ENCODE measurements at places on chromosomes 2 and 18. TPM values are rescaled to one million over a fixed set of nuclear protein-coding genes. Genes with fewer than 3 reads are reported as not detected.

- no peak for DNase-seq
Observed at GRCh38 chr2:233829193-233830110, 24.9 kb downstream of the HJURP start.

GRCh38 chr2:203476881-203477280, 58.2 kb downstream of the RAPH1 start:
- no peak for DNase-seq

- DNase-seq, result no peak
Observed at GRCh38 chr2:45570671-45571334, 40.3 kb downstream of the SRBD1 start.

- DNase-seq, result no peak
Observed at GRCh38 chr2:211204456-211204855, 648.1 kb downstream of the CPS1 start.

DNA sequence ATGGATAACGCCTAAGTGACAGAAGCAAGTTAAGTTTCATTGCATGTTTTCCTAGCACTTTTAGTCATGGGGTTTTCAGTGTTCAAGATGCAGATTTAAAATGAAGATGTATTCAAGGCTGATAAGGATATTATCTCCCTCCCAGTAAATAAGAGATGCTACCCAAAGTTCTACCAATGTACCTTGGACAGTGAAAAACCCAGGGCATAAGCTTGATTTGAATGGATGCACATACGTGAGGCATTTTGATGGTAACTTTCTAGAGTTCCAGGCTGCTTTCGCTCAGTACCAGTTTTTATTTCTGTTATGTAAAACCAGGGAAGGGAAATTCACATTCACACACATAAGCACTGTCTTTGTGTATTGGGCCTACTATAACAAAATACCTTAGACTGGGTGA, 90.3 kb downstream of the STK39 start:
- DNase-seq, result no peak

GRCh38 chr18:24187049-24187448, 48.2 kb downstream of the CABYR start:
- DNase-seq, result no peak

DNA sequence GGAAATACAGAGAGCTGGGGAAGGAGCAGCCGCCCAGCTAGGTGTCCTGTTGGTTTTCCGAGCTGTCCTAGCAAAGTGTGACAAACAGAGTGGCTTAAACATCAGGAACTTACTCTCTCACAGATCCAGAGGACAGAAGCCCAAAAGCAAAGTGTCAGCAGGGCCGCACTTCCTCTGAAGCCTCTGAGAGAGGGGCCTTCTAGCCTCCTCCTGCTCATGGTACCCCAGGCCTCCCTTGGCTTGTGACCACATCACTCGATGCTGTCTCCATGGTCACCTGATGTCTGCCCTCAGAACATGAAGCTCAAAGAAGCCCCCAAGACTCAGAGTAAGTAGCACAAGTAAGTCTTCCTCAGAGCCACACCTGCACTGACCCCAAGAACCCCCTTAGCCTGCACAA, 650.5 kb upstream of the ID2 start:
- DNase-seq, result no peak

DNA sequence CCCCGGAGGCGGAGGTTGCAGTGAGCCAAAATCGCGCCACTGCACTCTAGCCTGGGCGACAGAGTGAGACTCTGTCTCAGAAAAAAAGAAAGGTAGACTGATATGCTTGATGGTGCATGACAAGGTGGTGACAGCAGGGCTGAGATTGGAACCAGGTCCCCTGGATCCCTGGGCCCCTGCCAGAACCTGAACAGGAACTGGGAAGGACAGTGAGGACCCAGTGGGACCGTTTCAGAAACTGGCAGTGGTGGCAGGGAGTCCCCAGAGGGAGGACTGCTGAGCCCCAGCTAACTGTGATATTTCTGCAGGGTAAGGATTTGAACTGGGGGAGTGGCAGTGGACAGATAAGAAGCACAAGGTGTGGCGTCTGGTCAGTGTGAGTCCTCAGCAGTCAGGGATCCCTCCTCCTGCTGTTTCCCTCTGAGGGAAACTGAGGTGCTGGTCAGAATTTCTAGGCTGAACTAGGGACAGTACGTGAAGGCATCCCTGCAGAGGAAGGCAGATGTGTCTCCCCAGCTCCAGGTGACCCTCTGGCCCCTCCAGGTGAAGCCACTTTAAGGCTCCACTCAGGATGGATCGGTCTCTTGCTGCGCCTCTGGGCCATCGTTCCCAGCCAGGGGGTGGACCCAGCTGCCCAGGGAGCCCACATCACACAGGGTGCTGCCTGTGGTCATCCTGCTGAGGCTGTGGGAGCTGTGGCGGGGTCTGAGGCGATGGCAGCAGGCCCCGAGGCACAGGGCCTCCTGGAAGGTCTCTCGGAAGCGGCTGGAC, 5.6 kb downstream of the NMUR1 start:
- no peak for DNase-seq

Gene NEB
- total RNA-seq, result 8.5 TPM

DNA sequence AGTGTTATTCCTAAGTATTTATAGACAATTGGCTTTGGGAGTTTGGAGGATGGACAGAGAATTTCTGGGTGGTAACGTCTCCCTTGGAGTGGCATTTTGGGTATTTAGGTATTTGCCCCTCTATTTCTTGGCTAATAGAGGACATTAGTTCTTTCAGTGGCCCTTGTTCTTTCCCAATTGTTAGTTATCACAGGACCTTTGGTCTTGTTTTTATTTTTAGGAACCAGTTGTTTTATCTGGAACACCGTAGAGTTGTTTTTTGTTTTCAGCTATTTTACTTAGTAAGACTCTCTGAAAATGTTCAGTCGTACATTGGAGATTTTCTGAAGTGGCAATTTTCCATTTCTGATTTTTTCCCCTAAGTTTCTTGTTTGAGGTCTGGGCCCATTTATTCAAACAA, 40.5 kb upstream of the TNFRSF11A start:
- no peak for DNase-seq

Gene CPLX4
- 0.22 TPM for total RNA-seq

DNA sequence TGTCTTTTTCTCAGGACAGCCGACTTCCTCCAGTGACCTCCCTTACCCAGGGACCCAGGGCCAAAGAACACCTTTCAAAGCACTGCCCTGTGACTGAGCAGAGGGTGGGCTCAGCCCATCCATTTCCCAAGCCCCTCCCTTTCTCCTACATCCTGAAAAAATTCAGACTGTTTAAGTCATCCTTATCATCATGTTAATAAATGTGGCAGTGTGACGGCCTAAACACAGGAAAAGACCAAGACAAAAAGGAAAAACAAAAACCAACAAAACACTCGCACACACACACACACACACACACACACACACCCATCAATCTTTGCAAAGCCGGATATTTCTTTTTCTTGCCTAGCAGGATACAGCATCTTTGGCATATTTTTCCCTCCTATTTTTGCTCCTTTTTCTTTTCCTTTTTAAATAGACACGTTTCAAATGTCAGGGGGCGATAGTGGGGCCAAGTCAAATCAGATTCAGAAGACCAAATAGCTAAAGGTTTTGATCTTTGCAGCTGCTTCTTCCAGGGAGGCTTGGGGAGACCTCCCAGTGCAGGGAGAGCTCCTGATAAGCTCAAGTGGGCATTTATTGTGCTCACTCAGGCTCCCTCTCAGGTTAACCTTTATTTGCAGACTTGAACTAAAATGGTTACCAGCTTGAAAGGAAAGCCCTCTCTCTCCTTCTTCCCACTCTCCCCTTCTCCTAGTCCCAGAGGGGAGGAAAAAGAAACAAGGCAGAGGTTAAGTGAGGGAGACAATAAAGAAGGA, 39.5 kb upstream of the NRP2 start:
- DNase-seq, result no peak

- DNase-seq, result peak; percentile 78
Observed at GRCh38 chr2:202072737-202073401, at the start of gene KIAA2012. Gene KIAA2012 (plus strand): TSS chr2:202073255. CDS start chr2:202073628, 373 bp downstream.

DNA sequence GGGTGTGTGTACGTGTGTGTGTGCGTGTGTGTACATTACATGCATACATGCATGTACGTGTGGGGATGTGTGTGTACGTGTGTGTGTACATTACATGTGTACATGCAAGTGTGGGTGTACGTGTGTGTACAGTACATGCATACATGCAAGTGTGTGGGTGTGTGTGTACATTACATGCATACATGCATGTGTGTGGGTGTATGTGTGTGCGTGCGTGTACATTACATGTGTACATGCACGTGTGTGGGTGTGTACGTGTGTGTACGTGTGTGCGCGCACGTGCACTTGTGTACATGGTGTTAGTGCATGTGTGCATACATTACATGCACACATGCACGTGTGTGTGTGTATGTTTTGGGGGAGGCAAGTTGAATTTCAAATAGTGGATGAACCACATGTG, 300.6 kb downstream of the CELF4 start:
- no peak for DNase-seq

Data from spinal cord (tissue), 10 donors.